EH (cell line): ENCODE measurements at places on chromosomes 1 and 21.

- no peak for DNase-seq
Observed at GRCh38 chr1:53065391-53065790, 3.4 kb downstream of the PODN start.

DNA sequence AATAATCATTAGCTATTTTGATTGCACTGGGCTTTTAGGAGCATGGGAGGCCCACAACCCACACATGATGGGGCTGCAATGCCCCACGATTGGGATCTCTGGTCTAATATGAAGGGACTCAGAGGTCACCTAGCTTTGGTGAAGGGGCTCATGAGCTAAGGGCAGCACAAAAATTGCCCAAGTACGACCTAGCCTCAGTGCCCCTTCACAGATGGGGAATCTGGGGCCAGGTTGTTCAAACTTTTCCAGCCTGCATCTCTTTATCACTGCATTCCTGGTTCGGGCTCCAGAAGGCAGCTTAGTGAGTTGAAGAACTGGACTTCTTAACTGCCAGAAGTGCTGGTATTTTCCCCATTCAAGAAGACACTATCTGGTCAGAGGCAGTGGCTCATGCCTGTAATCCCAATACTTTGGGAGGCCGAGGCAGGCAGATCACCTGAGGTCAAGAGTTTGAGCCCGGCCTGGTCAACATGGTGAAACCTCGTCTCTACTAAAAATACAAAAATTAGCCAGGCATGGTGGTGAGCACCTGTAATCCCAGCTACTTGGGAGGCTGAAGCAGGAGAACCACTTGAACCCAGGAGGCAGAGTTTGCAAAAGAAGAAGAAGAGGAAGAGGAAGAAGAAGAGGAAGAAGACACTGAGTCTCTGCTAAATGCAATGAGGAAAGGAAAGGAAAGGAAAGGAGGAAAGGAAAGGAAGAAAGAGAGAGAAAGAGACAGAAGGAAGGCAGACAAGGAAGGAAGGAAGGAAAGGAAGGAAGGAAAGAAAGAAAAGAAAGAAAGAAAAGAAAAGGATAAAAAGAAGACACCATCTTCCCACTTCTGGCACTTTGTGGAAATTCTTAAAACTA is 258.5 kb upstream of the IRF2BP2 start:
- DNase-seq, result no peak

- no peak for DNase-seq
Observed at GRCh38 chr1:116374353-116375147, 1.5 kb downstream of the ATP1A1 start.

GRCh38 chr1:48530727-48531351 is 58.8 kb upstream of the SPATA6 start:
- peak; percentile 7 for DNase-seq

GRCh38 chr21:43986544-43987451 is 25.3 kb upstream of the TRAPPC10 start:
- no peak for DNase-seq

GRCh38 chr1:215056584-215056983 is 26.0 kb upstream of the KCNK2 start:
- peak; percentile 80 for DNase-seq

DNA sequence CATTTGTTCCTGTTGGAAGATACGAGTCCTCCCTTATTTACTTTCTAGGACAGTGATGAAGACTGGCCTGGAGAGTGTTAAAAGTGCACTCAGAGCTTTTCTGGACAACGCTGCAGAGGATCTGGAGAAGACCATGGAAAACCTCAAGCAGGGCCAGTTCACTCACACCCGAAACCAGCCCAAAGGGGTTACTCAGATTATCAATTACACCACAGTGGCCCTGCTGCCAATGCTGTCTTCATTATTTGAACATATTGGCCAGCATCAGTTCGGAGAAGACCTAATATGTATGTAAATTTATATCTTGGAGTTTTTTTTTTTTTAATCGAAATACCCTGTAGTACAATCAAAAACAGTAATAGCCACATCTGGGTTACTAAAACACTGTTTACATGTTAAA is 190.5 kb downstream of the ZP4 start:
- no peak for DNase-seq

DNA sequence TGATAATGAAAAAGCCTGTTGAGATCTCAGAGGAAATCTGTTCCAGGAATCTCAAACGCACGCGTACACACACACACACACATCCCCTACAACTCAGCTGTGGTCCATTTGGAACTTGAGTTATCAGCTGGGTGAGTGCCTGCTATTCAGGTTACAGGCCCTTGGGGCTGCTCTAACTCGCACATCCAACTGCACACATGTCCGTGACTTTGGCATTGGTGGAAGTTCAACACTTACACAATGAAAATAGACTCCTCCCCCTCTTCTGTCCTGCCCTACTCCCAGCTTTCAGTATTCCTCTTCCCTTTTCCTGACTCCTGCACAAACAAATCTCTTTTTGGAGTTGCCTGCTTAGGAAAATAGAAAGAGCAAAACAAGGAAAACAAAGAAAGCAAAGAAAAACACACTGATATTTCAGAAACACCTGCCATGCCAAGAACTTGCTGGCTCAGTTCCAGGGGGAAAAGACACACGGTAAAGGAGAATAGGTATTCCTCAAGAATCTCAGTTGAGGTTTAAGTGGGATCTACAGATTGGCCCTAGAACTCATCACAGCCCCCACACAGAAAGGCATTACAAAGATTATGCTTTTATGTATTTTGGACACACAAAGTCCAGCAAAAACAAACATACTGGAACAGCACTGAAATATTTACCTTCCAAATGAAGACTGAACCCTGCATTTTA is 140.9 kb downstream of the TGFBR3 start:
- DNase-seq, result no peak

DNA sequence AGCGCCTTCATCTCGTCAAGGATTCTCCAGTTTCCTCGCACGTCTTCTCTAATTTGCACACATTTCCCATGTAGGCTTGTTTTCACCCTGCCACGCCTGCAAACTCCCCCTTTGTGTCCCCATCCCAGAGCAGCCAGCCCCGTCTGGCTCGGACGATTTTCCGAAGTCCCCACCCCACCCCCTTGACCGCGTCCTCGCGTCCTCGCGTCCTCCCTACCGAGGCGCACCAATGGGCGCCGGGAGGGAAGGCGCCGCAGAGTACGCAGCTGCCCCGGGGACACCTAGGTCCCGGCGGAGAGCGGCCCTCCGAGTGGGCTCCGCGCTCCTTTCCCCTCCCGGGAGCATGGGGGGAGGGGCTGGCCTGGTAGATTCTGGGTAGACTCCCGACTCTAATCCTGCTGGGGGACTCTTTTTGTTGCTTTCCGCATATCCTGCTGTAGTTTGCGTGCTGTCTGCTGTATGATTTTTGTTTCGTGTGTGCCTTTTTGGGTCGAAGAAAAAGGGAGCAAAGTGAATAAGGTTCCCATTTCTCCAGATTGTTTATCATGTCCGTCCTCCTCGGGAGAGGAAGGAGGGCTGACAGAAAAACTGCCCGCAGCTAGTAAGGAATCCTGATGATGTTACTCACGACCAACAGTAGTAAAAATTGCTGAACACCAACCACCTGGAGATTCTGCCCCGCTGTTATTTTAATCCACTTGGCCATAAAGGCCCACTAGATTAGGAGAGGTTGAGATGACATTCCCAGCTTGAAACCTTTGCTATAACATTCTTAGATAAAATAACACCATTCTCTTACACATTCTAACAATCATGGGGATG is 1.5 kb downstream of the CACHD1 start:
- DNase-seq, result peak; percentile 59

GRCh38 chr1:82086739-82087138 is 286.0 kb downstream of the ADGRL2 start:
- DNase-seq, result peak; percentile 8

DNA sequence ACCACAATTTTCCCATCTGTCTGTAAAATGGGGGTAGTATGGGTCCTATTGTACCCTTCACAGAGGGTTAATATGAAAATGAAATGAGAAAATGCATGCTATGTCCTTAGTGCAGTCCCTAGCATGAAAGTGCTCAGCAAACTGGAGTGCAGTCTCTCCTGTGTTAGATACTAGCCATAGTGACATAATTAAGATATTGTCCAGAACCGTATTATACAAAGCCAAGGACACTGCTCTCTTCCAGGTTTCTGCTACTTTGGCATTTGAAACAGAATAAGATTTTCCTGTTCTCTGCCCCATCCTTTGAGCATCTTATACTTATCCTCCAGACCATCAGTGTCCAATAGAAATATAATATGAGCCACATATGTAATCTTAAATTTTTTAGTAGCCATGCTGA is 213.4 kb downstream of the FGGY start:
- DNase-seq, result no peak

- DNase-seq, result peak; percentile 7
Observed at GRCh38 chr1:35215346-35215745, 22.4 kb upstream of the SFPQ start.

- DNase-seq, result no peak
Observed at GRCh38 chr1:10825592-10825991, 29.1 kb upstream of the CASZ1 start.

DNA sequence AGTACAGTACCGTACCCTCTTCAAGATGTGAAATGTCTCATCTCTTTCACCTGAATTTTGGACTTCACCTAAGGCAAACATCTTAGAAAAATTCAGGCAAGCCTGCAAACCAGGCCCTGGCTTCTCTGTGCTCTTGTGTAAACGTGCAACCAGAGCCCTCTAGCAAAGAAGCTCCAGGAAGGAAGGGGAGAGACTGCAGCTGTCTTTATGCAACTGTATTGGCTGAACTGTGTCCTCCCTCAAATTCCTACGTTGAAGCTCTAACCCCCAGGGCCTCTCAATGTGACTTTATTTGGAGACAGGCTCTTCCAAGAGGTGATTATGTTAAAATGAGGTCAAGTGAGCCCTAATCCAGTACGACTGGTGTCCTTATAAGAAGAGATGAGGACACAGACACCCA is 60.3 kb downstream of the SLC45A1 start:
- DNase-seq, result peak; percentile 48

DNA sequence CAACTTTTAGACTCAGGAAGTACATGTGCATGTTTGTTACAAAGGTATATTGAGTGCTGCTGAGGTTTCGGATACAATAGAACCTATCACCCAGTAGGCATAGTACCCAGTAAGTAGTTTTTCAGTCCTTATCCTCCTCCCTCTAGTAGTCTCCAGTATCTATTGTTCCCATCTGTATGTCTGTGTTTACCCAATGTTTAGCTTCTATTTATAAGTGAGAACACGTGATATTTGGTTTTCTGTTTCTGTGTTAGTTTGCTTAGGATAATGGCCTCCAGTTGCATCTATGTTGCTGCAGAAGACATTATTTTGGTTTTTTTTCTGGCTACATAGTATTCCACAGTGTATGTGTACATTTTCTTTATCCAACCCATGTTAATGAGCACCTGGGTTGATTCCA is 47.2 kb upstream of the TSNAX start:
- DNase-seq, result no peak

GRCh38 chr1:20439282-20439681 is 46.7 kb downstream of the CAMK2N1 start:
- peak; percentile 49 for DNase-seq

GRCh38 chr1:230819976-230820375 is 48.3 kb downstream of the C1orf198 start:
- no peak for DNase-seq
